NCI-H524 (cell line): ENCODE measurements at places on chromosomes 16 and 17.
A peak's percentile ranks its signal among the peaks of the same experiment; 100 is the strongest.

DNA sequence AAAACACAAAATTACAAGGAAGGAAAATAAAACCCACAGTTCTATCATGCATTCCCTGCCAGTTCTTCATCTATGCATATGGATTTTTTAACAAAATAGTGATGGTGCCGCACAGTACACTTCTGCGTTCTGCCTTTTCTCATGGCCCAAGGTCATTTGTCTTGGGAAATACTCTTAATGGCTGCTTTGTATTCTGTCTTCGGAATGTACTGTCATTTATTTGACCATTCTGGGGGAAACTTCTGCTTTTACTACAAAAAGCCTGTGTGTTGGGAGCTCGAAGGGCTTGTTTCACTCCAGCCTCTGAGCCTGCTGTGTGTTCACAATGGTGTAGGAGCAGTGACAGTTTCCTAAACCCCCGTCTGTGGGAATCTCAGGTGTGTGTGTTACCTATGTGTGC lies 82.8 kb upstream of the SEC14L1 start:
- no peak for DNase-seq

DNA sequence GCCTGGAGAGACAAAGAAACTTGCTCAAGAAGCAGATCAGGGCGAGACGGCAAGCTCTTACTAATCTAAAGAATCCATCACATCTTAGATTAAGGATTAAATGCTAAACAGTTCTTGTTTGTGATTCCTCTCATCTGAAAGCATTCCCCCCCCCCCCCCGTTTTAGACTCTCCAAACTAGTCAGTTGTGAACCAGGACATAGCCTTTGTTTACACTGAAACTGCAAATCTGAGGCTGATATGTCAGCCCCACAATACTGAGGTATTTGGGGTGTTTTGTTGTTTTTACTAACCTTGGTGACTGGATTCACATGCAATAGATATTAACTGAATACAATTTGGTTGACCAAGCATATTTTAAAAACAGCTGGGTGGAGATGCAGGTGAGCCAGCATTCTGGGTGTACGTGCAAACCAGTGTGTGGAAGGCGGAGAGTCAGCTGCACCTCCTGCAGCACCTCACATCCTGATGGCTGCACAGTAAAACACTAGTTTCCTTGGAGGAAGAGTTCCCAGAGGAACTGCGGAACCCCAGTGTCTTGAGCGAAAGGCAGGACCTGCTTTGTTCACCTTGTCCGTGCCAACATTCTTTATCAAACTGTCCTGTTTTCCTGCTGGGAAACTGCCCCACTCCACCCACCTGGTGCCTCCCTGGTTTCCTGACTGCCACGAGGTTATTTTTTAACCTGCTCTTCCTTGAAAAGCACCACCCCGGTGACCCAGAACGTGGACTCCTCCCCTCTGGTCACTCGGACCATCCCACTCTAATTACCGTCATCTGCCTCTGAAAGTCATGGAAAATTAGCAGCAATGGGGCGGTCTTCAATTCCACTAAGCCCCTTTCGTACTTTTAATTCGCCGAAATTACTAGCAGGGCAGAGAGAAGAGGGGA lies 1.2 kb upstream of the YPEL2 start:
- DNase-seq = peak; percentile 27

DNA sequence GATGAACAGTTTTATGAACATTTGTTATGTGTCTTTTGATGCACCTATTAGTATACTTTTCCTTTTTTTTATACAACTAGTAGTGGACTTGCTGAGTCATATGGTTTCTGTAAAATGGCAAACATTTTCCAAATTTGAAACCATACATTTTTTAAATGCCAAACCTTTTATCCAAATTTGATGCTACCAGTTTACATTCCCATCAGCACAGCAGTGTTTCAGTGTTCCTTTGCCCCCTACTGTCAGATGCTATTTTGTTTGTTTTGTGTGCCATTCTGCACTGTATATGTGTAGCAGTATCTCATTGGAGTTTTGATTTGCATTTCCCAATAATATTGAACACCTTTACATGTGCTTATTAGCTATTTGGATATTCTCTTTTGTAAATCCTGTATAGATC lies 219.4 kb downstream of the TANC2 start:
- no peak for DNase-seq

DNA sequence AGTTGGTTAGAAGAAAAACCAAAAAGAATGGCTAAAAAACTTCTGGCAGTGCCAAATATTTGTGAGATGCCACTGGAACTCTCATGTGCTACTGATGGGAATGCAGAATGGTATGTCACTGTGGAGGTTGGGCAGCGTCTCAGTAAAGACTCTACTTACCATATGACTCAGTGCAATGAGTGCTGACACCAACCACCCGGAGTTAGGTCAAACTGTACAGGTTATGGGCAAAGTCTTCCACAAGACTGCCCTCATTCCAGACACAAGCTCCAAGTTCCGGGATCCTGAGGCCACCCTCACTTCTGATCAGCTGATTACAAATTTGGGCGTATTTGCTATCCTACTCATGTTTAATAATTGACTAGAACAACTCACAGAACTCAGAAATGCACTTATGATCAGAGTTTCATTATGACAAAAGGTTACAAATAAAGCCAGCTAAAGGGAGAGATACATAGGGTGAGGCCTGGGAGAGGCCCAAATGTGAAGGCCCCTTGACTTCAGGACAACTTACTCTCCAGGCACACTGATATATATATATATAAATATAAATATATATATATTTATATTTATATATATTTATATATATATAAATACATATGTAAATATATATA lies 114.9 kb downstream of the TRIM37 start:
- no peak for DNase-seq

GRCh38 chr17:20982589-20983358 lies 60.0 kb downstream of the USP22 start:
- no peak for DNase-seq

DNA sequence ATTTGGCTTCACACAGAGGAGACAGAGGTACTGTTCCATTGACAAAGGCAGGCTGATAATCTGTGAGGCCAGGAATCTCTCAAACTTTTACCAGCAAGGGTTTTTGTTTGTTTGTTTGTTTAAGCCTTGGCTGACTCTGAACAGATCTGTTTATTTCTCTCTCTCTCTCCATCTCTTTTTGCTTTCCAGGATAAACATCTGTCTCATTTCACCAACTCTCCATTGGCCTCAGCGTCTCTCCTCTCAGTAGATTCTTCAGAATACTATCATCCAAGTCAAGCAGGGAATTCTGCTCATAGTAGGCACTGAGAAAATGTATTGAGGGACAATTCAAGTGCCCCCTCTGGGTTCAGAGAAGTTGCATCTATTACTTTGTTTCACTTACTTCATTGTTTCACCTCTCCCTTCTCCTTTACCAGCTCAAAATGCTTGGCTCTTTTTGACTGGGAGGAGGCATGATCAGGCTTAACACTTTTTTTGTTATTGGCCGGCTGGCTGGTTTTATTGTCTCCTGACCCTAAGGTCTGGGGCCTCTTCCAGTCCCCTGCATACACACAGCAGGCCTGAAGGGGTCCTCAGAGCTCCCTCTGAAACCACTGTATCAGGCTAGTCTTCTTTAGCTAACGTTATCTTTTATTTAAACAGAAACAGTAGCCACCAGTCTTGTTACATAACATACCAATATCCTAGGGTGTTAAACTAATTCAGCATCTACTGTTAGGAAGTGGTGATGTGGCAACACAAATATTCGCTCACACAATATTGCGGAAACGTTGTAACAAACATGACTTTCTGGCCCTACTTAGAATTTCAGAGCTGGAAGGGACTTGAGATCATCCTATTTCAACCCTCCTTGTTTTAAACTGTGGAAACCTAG lies 2.0 kb upstream of the YPEL2 start:
- DNase-seq = peak; percentile 88

DNA sequence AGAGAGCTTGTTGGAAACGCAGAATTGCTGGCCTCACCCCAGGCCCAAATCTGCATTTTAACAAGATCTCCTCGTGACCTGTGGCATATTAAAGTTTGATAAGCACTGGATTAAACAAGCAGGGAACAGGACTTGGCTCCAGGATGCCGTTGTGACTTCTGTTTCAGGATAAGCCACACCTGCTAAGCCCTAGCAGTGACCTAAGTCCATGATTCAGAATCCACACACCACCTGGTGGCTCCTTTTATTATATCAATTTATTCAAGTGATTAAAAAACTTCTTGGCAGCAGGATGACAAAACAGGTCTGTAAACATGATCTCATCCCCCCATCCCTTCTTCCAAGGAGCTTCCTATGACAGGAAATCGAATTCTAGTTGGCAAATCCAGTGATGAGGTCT lies 9.1 kb downstream of the NAGPA start:
- peak; percentile 38 for DNase-seq

DNA sequence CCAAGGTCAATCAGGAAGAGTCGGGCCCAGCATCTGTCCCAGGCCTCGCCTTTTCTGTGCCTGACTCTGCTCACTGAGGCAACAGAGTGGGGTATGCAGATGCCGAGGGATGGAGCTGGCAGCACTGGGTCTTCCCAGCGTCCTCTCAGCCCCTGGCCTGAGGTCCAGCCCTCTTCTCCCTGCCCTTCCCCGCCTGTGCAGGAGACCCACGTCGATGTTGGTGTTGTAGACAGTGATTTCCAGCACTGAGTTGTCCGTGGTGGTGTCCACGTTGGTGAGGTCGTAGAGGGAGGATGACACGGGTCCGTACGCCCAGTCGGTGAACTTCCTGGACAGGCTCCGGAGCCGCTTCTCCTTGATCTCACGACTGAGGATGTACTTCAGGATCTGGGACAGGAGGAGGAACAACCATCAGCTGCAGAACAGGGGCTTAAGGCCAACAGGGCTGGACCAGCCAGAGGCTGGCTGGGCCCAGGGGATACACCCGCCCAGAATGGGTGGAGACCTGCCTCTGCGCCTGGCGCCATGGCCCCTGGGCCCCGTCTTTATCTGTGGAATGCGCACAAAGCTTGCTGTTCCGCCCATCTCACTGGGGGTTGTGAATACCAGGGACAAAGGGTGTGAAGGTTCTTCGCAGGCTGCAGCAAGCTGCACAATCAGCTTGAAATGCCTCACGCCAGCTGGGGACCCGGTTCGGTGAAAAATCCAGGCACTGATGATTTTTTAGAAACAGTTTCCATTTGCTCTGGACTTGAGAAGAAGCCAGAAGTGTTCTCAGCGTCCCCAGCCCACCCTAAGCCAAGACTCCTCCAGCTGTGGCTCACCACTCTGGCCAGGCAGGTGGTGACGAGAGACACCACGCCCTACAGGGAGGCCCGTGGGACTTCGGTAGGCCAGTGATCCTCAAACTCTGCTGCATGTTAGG lies 27.5 kb downstream of the TRPV3 start:
- DNase-seq = no peak

- no peak for DNase-seq
These were observed 19.3 kb downstream of the MPRIP start for GRCh38 chr17:17061516-17061915.

DNA sequence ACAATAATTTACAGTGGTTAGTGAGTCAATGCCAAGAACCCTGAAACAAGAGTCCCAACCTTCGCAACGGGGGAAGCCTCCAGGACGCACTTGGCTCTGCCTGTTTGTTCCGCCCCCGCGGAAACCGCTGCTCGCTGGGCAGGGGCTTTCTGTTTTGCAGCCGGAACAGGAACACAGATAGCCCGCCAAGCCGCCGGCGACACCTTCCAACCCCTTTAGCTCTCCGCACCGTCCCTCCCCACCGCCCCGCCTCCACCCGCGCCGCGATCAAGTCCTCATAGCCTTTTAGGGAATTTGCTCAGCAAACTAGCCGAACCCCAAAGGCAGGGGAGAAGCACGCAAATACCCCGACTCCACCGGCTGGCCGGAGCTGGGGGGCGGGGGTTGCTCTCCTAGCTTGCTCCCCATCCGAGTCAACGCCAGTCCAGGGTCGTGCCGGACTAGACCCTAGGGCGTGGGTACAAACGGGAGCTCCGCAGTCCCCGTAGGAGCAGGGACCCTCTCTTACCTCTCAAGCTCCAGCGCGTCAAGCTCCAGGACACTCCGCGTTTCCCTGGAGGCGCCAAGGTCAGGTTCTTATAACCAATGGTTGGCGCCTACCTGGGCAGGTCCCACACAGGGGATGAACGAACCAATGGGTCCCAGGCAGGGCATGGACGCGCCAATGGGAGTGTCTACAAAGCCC lies at the start of gene SLFN13:
Gene SLFN13 (minus strand): TSS at position 553 of the 685 bp plus-strand sequence. CDS start 3,086 bp downstream, outside the sequence.
- DNase-seq = no peak

GRCh38 chr17:40937384-40937819 lies at the start of gene KRT23:
Gene KRT23, minus strand, starts transcription at chr17:40937646. Its CDS starts 1,043 bp downstream, at chr17:40936603.
- no peak for DNase-seq

DNA sequence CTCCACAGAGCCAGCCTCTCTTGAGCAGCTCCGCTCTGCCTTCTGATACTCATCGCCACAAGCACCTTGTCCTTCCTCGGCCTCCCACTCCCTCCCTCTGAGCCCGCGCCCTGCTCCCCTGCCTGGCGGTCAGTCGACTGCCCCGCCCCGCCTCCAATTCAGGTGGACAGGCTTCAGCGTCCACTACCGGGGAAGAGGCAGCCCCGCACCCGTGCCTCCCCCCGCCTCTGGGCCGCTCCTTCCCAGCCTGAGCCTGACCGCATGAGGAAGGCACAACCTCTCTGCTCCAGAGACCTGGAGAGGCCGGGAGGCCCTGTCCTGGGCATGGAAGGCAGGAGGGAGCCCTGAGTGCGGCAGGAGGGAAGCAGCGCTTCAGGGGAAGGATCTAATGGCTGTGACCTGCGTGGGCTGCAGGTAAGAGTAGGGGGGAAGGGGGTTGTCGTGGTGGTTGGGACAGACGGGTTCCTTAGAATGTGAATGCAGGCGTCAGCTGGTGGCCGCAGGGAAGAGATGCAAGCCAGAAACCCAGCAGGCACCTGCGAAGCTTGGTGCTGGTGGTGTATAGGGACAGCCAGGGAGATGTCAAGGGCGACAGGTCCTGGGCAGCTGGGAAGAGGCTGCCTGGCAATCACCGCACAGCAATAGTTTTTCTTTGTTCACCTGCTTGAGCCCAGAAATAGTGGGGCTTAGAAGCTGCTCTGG lies 3.0 kb upstream of the SLC6A4 start:
- DNase-seq = no peak

DNA sequence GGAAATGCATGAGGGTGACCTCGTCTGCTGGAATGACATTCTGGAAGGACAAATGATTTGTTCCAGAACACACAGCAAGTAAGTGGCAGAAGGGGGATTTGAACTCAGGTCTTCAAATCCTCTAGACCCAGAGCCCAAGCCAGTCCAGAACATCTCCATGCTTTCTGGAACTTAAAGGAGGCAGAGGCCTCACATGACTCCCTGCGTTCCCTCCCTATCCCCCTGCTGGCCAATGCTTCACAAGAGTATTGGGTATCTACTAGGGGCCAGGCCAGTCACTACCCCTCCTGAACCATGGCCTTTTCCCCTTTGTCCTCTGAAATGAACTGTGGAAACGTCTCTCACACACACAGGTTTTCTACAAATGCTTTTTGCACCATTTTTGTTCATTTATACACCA lies 7.6 kb upstream of the BEAN1 start:
- no peak for DNase-seq

GRCh38 chr17:27807567-27808470 lies 7.5 kb upstream of the NOS2 start:
- DNase-seq = no peak

GRCh38 chr17:47694581-47695428 lies 844 bp downstream of the TBKBP1 start:
- peak; percentile 56 for DNase-seq

DNA sequence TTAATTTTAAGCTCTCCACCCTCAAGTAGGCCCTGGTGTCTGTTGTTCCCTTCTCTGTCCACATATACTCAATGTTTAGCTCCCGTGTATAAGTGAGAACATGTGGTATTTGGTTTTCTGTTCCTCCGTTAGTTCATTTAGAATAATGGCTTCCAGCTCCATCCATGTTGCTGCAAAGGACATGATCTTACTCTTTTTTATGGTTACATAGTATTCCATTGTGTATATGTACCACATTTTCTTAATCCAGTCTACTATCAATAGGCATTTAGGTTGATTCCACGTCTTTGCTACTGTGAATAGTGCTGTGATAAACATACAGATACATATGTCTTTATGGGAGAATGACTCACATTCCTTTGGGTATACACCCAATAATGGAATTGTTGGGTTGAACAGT lies 111.4 kb upstream of the NACA2 start:
- no peak for DNase-seq
